Lung microvascular endothelial cell (primary cell): ENCODE measurements at places on chromosomes 6 and 20.

DNA sequence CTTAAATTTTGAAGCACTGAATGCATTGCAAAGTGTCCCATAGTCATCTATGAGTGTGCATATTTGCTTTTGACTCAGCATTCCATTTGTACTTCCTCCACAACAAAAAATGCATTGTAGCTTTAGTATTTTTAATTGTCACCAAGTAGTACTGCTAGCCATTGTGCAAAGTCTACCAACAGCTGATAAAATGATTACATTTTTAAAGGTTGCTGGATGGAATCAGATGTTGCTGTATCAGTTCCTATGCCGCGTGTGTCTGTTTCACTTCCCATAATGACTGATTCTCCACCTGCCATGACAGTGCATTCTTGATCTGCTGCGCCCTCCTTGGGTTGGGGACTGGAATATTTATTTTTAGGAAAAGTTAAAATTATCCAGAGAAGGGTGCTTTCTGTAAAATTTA lies 41.2 kb downstream of the SLX4IP start:
- no peak for DNase-seq

GRCh38 chr20:64001607-64002011 lies 20.7 kb downstream of the PRPF6 start:
- DNase-seq, result no peak

GRCh38 chr6:135488023-135488422 lies 9.5 kb downstream of the AHI1 start:
- DNase-seq, result no peak

GRCh38 chr6:26071135-26071534 lies 16.1 kb upstream of the HFE start:
- no peak for DNase-seq

DNA sequence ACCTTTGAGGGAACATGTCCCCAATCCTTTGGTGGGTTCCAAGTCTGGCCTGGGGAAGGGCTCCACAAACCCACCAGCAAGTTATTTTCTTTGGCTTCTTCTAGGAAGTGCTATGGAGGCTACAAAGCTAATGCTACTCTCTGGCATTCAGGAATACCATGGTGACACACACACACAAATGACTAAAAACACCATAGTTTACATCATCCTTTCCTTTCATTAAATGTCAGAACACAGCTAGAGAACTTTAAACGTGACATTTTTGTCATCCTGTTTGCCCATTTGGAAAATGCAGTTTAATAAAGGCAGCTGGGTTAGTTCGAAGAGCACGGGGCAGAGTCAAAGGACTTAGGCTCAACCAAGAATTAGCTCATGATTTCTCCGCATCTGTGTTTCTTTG lies 40.2 kb upstream of the PROKR2 start:
- DNase-seq, result peak; percentile 58

DNA sequence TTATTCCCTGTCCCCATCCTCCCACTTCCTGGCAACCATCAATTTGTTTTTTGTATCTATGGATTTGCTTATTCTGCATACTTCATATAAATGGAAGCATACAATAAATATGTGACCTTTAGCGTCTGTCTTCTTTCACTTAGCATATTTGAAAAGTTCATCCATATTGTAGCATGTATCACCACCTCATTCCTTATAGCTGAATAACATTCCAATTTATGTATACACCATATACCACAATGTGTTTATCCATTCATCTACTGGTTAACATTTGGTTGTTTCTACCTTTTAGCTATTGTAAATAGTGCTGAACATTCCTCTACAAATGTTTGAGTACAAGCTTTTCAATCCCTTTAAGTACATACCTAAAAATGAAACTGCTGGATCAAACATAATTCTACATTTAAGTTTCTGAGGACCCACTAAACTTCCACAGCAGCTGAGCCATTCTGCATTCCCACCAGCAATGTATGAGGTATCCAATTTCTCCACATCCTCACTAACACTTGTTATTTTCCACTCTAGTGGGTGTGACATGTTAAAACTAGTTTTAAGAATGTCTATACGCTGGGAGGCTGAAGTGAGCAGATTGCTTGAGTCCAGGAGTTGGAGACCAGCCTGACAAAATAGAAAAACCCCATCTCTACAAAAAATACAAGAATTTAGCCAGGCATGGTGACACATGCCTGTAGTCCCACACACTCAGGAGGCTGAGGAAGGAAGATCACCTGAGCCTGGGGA lies 32.9 kb downstream of the NUDT3 start:
- no peak for DNase-seq
